ENCODE measurements at places on chromosomes 3 and 15.

- DNase-seq = no peak
These were observed 45.6 kb upstream of the NDUFB4 start for GRCh38 chr3:120550546-120550945.

DNA sequence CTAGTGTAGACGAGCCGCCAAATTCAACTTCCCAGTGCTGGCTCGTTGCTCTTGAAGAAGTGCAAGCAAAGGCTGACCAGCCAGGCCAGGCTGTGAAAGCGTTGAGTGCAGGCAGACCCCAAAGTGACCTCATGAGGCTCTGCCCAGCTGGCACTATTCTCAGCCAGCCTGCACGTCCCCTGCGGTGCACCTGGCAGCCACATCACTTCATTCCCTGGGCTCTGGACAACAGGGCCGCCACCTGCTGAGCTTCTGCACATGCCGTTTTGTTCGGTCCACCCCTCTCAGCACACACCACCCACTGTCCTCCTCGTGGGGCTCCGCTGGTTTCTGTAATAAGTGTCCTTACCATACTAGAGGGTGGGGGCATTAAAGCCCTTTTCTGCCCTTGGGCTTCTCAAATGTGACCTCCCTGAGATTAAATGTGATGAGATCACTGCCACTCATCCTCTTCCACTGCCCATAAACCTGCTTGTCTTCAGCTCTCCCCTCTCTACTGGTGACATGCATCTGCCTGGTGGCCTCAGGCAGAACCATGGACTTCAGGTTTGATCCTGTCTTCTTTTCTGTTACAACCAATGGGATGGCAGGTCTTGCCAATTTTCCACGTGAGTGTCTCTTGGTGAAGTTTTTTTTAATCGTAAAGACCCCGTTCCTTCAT, 6.1 kb downstream of the RASGRF1 start:
- DNase-seq = no peak

DNA sequence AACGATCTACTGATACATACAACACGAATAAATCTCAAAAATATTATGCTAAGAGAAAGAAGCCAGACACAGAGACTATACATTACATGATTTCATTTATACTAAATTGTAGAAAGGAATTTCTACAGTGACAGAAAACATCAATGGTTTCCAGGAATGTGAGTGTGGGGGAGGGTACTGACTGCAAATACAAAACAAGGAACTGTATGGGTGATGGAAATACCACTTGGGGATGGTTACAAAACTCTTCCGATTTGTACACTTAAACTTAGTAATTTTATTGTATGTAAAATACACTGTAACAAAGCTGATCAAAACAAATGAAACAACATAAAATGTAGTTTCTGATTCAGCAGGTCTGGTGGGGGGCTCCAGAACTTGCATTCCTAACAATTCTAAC, 45.8 kb upstream of the IP6K2 start:
- no peak for DNase-seq

GRCh38 chr3:13533885-13534301, 15.0 kb upstream of the FBLN2 start:
- DNase-seq = no peak

DNA sequence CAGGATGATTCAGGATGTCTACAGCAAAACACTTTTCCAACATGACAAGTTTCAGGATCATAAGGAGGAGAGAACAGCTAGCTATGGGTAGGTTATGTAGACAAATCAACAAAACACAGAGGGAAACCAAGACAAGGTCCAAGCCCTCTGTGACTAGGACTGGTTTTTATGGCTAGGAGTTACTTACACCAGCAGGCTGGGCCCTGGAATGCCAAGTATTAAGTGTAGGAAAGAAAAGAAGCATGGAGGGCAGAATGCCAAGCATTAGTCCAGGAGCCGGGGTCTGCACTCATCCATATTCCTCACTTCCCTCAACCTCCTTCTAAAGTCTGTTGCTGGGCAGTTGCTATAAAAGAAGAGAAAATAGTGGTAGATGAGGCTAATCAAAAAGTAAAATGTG, 35.3 kb upstream of the PPP2R3A start:
- no peak for DNase-seq

- no peak for DNase-seq
These were observed 29.9 kb downstream of the IGSF10 start for GRCh38 chr3:151430821-151431484.

DNA sequence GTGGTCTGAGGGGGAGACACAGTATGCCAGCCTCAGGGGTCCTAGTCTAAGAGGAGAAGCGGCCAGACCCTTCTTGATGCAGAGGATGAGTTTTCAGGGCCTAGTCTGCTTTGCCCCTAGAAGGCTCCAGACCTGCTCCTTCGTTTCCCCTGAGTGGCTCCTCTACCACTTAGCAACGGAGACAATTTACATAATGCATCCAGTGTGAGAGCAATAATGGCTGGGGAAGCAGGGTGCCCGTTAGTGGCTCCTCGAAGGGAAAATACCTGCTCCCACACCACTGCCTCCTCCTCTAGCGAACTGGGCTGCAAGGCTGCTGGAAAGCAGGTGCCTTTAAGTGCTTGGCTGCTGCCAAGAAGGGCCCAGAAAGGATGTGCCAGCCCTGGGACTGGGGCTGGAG, 38.9 kb downstream of the CACNA2D2 start:
- DNase-seq = no peak

DNA sequence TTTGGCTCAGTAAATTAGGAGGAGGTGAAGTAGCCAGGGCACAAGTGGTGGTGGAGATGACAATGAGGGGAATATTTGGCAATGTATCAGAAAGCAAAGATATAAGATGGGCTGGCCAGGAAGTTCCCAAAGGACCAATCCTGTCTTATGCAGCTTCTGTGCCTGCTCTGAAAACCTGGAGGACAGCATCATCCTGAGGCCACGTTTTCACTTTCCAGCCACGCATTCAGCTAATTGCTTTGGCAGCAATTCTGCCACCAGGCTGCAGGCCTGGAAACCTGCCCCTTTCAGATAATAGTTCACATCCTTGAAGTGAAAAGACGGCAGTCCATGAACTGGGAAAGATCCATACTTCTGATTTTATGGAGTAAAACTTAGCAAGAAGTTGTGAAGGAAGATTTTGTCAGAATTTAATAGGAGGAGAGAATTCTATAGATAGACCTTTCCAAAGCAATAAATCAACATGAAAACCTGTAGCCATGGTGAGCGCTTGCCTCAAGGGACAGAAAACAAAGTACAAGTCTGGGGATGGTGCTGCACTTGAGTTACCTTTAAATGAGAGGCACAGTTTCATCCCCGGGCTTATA, 682.5 kb downstream of the GRM7 start:
- no peak for DNase-seq

DNA sequence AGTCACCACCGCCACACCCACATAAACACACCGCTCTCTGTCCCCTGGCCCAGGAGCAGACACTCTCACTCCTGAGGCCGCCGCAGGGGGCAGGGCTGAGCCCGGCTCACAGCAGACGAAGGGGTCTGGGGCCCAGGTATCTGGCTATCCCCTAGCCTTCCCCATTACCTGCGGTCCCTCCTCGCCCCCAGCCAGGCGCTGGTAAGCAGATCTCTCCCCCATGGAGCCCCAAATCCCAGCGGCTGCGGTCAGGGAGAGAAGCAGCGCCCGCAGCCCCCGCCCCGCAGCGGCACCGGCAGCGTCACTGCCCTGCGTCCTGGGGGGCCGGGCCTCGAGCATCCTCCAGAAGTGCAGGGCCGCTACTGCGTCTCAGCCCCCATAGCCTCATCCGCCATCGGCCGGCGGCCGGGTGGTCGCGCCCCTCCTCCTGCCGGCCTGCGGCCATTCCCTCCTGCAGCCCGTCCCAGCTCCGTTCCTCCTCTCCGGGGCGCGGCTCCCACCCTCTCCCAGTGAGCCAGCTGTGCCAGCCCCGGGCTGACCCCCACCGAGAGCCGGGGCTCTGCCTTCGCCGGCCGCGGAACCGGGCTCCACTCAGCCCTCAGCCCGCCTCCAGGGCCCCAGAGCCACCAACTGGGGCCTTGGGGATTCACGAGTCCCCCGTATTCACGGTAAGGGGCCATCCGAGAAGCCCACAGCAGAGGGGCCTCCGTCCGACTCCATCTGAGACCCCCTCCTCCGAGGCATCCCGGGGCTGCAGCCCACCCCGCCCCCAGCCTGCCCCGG, 13.1 kb downstream of the TNK2 start:
- peak; percentile 38 for DNase-seq

DNA sequence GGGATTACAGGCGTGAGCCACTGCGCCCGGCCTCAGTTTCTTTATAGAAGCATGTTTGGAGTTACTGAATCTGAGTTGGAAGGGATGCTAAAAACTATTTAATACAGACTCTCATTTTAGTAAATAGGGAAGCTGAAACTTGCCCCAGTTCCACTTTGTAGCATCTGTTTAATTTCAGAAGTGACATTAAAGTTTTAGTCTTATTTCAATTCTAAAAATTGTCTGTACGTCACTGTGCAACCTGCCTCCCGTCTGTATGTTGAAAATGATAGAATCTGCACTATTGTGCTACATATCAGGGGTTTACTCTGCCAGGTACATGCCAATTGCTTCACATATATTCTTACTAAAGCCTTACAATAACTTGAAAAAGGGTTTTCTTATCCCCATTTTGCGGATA, 15.3 kb downstream of the CNOT10 start:
- DNase-seq = no peak

DNA sequence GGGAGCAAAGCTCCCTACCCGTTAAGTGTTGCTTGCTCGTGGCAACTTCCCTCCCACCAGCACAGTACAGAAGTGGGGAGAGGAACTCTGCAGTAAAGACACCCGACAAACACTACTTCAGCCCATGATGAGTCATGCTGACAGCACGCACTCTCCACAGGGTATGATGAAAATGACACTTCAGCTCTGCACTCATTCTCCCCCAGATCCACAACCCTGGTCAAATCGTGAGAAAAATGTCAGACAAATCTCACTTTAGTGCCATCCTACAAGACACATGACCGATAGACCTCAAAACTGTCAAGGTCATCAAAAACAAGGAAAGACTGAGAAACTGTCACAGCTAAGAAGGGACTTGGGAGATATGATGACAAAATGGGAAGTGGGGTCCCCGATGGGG, 278.9 kb downstream of the OCA2 start:
- no peak for DNase-seq

- DNase-seq = no peak
These were observed 27.2 kb upstream of the MUC20 start for GRCh38 chr3:195693428-195694216.

- DNase-seq = no peak
These were observed 168.7 kb downstream of the POTEB3 start for GRCh38 chr15:21271566-21271965.

GRCh38 chr3:167305340-167305890, 74.7 kb downstream of the ZBBX start:
- no peak for DNase-seq

All from activated T-helper 1 cell treated with anti-CD3 and anti-CD28 coated beads, Interleukin-2, amount 50 U/mL, for 16 hours (primary cell).